ENCODE measurements at places on chromosomes 5 and 9.

DNA sequence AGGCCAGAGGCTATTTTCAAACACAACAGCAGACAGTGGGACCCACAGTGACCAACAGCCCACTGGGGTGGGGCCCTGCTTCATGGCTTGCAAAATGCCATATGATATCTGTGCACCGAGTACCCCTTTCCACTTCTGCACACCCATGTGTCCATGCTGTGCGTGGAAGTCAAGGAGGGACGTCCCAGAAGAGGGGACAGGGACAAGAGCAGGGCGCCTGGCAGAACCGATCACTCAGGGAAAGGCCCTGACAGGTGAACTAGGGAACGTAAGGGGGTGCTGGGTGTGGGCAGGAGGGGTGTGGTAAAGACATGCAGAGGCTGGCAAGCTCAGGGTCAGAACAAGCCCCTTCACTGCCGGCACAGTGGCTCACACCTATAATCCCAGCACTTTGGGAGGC lies 7.6 kb upstream of the TTLL11 start:
- no peak for DNase-seq

DNA sequence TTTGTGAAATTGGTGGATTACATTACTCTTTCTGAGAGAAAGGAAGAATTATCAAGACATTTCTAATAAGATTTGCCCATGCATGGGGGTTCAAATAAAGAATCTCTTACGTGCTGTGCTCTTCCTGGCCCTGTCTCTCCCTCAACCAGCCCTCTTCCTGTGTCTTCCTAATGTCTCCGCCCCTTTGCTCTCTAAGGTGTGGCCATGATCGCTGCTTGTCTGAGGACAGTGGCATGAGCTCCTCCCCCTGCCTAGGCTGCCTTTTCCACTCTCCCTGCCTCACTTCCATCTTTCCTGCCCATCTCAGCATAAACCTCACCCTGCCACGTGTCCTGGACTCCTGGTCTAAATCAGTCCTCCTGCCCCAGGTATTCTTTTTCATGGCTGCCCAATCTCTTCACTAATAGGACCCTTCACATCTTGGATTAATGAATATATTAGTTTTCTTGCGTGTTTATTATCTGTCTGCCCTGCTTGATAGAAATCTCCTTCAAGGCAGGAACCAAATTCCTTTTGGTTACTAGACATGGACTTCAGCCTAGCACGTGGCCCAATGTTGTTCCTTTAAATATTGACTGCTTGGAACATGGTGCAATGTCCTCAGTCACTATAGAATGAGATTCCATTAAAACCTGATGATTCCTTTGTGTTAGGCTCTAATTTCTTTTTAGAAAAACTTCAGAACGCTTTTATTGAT lies 122.3 kb downstream of the MTRR start:
- no peak for DNase-seq

GRCh38 chr5:137303509-137303908 lies 195.6 kb downstream of the SPOCK1 start:
- DNase-seq = no peak

DNA sequence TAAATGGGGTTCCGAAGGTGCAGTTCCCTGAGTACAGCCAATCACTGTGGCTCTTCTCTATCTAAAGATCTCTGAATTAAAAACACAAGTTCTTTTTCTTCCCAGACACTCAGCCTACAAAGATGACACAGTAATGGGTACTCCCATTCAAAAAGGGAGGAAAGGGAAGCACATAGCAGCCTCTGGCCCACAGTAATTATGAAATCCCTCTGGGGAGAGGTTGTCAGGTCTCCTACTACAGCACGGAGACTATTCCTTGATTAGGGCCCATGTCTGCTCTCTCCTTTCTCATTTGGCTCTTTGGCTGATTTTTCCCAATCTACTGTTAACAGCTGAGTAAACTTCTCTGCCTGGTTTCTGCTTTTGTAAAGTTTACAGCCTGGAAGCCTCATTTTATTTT lies 62.0 kb upstream of the RANBP3L start:
- DNase-seq = no peak

DNA sequence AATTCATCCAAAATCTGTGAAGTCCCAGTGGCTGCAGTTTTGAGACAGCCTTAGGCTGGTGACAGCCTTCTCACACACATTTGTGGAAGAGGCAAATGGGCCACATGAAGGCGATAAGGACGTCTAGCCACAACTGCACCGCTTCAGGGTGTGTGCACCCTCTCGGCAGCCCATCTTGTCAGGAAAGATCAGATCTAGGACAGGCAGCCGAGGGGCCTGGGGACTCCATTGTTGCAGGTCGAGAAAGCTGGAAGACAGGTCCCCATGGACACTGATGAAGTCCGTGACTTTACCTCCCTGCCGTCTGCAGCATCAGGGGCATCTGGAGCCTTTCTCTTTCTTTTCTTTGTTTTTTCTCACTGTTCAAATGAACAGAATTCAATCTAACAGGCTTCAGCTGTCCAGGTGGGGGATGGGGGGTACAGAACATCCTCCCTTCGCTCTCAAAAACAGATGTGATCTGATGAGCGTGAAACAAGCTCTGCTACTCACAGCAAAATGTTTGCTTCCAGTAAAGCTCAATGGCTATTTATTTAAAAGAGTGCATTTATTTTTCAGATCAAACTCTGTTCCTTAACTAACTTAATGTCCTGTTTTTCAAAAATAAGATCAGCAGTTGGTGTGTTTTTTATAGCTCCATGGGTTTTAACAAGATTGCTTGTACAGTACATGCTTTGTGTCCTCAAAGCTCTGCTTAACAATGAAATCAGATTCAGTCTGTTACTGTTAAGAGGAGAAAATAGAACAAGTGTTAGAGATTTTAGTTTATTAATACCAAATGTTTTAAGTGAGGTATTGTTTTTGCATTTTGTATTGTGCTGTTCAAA lies 111.8 kb upstream of the OTULINL start:
- no peak for DNase-seq

GRCh38 chr5:153753645-153754432 lies 263.4 kb downstream of the GRIA1 start:
- DNase-seq = no peak

GRCh38 chr9:91159664-91160121 lies 202.0 kb downstream of the AUH start:
- no peak for DNase-seq

DNA sequence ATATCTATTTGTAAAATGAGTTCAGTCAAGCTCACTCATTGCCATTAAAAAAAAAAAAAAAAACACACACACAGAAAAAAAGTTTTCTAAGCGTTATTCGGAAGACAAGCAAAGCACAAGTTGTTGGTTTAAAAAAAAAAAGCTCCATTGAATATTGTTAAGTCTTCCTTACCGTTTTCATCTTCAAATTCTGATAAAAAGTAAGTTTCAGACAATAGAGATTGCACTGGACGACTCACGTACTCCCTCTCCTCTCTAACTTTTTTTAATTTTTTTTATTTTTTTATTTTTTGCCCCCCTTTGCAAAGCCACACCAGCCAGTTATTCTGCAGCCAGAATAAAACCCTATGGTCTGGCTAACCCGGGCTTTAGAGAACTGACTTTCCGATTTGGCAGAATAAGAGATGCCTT lies 544 bp downstream of the ADAMTS6 start:
- peak; percentile 14 for DNase-seq

GRCh38 chr5:124463851-124464250 lies 282.6 kb downstream of the ZNF608 start:
- no peak for DNase-seq

- no peak for DNase-seq
Observed at GRCh38 chr5:88660264-88660946, 222.6 kb downstream of the MEF2C start.

DNA sequence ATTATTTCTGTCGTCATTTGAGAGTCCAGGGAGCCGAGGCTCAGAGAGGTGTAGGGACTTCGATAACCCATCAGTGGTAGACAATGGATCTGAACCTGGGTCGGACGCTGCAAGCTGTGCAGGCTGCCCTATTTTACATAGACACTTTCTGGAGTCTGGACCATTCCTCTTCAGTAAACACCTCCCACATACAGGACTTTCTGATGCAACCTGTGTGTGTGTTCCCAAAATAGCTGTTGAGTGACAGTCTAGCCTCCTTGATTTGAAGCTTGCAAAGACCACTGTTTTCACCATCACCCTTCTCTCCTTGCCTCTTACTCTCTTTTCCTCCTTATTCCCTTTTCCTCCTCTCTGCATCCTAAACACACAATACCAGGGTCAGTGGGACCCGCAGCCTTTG lies 30.7 kb downstream of the CFAP77 start:
- DNase-seq = no peak

DNA sequence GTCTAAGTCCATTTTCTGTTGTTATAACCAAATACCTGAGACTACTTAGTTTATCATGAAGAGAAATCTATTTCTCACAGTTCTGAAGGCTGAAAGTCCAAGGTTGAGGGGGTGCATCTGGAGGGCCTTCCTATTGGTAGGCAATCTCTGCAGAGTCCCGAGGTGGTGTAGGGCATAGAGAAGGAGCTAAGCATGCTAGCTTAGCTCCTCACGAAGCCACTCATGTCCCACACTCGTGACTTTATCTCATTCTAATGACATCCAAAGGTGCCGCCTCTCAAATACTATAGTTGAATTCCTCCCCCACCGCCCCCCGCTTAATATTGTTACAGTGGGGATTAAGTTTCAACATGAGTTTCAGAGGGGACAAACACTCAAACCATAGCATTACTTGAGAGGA lies 36.0 kb upstream of the ZBED3 start:
- DNase-seq = no peak

DNA sequence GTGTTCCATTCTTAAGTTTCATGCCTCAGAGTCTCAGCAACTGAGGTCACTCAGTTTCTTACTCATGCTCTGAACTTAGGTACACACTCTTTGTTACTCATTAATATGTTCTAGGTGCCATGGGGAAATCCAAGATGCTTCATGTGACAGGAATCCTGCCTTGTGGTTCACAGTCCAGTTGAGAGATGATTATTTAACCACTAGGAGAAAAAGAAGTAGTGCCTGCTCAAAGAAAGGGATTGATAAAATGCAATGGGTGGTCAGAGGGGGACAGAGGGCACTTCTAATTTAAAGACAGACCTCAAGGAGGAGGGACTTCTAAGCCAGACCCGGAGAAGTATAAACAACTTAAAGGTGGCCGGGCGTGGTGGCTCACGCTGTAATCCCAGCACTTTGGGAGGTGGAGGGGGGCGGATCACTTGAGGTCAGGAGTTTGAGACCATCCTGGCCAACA lies 69.0 kb downstream of the UGCG start:
- no peak for DNase-seq
